ENCODE measurements at places on chromosomes 12 and 14.

DNA sequence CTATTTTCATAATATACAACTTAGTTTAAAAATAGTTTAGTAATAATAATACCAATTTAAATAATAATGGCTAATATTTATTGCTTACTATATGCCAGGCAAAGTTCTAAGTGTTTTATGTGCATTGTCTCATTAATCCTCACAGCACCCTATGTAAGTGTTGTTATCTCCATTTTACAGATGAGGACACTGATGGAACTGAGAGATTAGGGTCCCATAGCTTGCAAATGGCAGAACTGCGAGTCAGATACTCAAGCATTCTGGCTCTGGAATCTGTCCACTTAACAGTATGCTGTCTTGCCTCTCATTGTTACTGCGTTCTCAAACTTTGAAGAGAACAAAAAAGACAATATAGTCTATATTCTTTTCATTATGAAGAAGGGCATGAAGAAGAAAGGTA lies 19.0 kb downstream of the AP5M1 start:
- DNase-seq, result no peak

DNA sequence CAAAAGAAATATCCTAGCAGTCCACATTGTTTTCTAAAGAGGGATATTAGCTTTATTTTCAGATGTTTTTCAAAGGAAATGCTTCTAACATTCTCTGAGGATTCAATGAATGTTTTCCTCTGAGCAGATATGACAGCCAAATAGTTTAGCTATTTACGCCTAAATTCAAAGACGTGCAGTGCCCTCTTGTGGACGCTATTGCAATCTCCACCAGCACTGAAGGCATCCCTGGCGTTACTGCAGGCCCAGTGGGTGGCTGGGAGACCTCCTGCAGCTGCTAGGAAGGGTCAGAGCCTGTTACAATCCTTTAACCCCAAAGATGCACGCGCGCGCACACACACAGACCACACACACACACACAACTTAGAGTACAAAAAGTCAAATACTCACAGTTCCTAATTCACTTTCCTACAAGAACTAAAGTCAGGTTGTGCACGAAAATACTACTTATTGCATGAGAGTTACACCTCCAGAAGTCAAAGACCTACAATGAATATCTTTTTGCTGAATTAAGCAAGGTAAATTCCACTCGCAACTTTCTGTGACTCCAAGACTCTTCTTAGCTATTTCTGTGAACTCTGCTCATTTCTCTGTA lies 589.3 kb upstream of the TMEM132C start:
- DNase-seq, result no peak

- DNase-seq, result no peak
These were observed 5.5 kb downstream of the KRT74 start for GRCh38 chr12:52568111-52568510.

DNA sequence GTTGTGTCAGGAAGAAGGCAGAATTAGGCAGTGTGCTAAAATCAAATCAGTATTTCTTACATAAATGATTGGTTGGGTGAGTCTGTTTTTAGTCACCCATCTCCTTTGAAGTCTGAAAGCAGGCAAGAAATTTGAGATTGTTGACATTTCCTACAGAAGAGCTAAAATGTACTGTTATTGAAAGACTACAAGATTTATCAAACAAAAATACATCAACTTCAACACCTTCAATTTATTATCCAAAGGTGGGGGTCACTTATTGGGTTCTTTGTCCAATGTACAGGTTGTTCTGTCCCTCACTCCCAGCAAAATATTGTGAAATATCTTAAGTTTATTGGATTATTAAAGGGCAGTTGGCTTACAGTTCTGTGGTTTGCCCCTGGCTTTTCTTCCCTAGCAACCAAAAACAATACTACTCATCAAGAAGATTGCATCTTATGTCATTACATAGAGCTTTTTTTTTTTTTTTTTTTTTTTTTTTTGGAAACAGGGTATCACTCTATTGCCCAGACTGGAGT lies 20.6 kb upstream of the PKP2 start:
- DNase-seq, result no peak

- DNase-seq, result no peak
These were observed 814.4 kb downstream of the FSCB start for GRCh38 chr14:43692706-43693105.

DNA sequence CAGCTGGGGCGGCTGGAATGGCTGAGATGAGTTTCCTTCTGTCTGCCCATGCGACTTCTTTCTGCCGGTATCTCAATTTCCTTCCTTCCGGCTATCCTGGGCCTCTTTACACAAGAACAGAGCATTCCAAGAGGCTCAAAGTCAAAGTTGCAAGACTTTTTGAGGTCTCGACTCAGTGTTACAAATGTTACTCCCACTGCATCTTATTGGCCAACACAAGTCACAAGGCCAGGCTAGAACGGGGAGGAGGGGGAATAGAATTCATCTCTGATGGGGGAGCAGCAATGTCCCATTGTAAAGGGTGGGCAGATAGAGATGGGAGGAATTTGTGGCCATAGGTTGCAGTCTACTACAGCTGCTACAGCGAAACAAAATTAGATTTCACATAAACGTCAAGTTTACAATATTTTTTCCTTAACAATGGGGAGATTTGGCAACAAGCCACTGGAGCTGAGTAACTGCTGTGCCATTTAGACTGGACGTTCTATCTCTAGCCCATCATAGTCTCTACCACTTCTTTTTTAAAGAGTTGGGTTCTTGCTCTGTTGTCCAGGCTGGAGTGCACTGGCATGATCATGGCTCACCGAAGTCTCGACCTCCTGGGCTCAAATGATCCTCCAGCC lies 9.5 kb upstream of the NYNRIN start:
- no peak for DNase-seq

DNA sequence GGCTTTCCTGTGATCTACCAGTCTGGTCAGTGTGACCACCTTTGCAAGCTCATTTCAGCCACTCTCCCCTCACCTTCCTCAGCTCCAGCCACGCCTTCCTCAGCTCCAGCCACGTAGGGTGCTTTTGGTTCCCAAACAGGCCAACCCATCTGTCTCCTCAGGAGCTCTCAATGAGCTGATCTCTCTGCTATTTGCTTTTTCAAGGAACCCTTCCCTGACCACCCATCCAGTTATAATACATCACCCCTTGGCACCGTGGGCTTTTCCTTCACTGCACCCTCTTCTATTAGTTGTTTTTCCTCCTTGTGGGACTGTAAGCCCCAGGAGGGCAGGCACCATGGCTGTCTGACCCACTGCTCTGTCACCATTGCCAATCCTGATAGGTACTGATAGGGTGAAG lies 2.3 kb upstream of the PRKCH start:
- no peak for DNase-seq

GRCh38 chr14:86442135-86442534 lies 912.2 kb downstream of the FLRT2 start:
- DNase-seq, result no peak

- DNase-seq, result no peak
These were observed 348.0 kb downstream of the BCL11B start for GRCh38 chr14:98924046-98924445.

DNA sequence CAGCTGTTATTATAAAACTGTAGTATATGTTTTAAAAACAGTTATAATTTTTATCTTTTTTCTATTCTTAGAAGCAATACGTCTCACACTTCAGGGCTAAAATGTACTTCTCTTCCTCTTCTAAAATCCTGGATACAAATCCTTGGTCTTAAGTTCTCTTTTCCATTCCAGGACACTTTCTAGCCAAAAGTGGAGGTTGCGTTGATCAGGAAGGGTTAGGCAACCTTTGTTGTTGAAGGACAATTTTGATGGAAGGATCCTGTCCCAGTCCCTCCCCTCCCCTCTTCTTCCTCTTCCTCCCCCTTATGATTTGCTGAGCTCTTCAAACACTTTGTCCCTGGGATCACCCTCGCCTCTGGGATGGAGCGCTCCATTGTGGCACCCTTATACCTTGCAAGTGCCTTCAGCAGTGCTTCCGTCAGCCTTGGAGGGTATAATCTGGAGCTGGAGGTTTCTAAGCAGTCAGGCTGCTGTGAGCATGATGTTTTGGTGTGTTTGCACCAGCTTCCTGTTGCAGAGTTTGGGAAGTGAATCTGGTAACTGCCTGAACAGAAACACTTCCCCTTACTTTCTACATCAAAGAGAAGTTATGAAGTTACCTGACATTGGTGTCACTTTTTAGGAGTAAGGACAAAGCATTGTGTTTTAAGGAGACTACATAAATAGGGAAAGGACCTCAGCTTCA lies 87.4 kb upstream of the SLC38A2 start:
- DNase-seq, result peak; percentile 60

DNA sequence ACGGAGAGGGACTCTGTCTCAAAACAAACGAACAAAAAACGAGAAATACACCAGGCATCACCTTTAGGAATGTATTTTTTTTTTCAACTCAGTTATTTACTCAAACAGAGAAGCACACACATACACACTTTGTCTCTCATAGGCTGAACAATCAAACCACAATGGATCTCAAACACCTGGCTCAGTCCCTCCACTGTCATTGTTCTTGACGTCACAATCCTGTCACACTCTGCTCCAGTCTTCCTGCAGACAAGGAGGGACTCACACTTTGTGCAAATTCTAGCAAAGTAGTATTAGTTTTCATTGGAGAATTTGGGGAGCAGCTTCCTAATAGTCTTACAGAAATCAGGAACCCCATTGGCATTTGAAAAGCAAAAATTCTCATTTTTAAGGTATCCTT lies 727.8 kb downstream of the BCL11B start:
- DNase-seq, result no peak
